ENCODE measurements at places on chromosomes 3 and 15. TPM values are rescaled to one million over a fixed set of nuclear protein-coding genes. Genes with fewer than 3 reads are reported as not detected.

DNA sequence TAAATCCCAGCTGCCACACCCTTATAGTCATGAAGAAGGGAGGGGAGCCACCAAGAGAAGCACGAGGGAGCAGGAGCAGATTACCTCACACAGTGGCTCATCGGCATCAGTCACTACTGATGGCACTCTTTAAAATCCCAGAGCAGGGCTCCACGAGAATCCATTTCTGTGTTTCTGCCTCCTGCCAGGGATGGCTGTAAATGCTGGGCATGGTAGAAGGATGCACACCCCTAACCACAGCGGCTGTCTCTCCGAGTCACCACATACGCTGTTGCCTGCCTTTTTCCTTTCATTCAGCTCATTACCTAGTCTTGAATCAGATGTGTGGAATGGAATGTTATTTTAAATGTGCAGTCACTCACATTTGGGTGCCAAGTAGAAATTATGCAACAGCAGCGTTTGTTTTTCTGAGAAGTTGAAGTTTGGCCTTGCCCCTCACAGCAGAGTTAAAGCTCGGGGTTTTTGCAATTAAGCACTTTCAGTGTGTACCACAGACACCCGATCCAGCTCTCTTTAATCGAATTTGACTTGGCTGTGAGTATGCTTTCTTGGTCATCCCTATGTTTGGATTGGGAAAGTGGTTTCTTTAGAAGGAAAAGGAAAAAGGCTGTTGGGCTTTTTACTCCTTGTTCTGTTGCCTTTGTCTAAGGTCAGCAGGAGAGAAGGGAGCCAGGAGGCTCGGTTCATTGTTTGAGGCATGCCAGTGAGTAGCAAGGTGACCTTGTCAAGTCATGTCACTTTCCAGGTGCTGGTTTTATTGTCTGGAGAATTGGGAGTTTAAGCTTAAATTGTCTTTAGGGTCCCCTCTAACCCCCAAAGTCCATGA, 284.2 kb upstream of the TPM1 start:
- peaks cover 55% of the 10 kb centered on the region for H3K36me3 ChIP-seq
- no peaks in the 10 kb centered on the region for H3K27me3 ChIP-seq
- H3K4me1 ChIP-seq = peaks cover 21% of the 10 kb centered on the region
- H3K27ac ChIP-seq = peak overlapping the region; percentile 76
- DNase-seq = no peak

DNA sequence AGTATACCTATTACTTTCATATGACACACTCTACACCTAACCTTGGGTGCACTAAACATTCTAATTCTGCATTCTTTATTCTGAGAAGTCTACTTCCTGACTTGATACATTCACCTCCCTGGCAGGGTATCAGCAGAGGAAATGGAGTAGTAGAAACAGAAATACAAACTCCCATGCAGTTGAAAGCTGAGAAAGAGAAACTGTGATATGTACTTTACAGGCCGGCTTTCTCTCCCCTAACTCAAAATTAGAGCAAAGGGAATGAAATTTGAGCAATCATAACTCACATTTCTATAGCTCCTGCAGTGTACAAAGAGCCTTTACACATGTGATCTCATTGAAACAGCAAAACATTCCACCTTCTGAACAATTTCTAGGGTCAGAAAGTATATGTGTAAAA, 135.5 kb upstream of the COL8A1 start:
- no peak overlapping the region for H3K4me3 ChIP-seq
- no peak overlapping the region for H3K27ac ChIP-seq
- H3K27me3 ChIP-seq = no peaks in the 10 kb centered on the region
- peaks cover 4% of the 10 kb centered on the region for H3K4me1 ChIP-seq
- H3K36me3 ChIP-seq = no peaks in the 10 kb centered on the region

- H3K36me3 ChIP-seq = no peaks in the 10 kb centered on the region
- H3K4me1 ChIP-seq = no peaks in the 10 kb centered on the region
- H3K4me3 ChIP-seq = no peak overlapping the region
- H3K27ac ChIP-seq = no peak overlapping the region
Observed at GRCh38 chr3:127985216-127985615, 67.0 kb upstream of the SEC61A1 start.

DNA sequence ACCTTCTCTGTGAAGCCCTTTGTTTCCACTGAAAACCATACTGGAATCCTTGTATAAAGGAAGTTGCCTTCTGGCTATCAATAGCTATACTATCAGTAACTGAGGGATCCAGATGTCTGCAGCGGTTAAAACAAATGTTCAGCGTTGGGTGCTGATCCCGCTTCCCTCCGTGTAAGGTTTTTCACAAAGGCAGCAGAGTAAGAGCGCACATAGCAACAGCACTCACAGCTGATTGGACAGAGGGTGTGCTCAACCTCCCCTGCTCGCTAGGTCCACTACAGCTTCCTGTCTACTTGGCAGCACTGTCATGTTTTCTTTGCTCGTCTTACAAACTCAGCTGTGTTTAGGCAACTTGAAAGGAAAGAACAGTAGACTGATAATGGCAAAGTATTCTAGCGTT, 27.3 kb downstream of the ATOSA start:
- peaks cover 4% of the 10 kb centered on the region for H3K36me3 ChIP-seq
- H3K4me3 ChIP-seq = no peak overlapping the region
- H3K27ac ChIP-seq = peak overlapping the region; percentile 54
- H3K4me1 ChIP-seq = no peaks in the 10 kb centered on the region
- no peaks in the 10 kb centered on the region for H3K27me3 ChIP-seq

GRCh38 chr3:120765830-120766493, 23.4 kb downstream of the GTF2E1 start:
- H3K4me3 ChIP-seq = no peak overlapping the region
- no peak overlapping the region for H3K27ac ChIP-seq
- no peaks in the 10 kb centered on the region for H3K27me3 ChIP-seq
- peaks cover 5% of the 10 kb centered on the region for H3K36me3 ChIP-seq
- no peaks in the 10 kb centered on the region for H3K4me1 ChIP-seq
- no peak for DNase-seq

GRCh38 chr3:56825567-56826438, 24.1 kb upstream of the ARHGEF3 start:
- no peak overlapping the region for H3K27ac ChIP-seq
- H3K27me3 ChIP-seq = no peaks in the 10 kb centered on the region
- H3K4me1 ChIP-seq = peaks cover 17% of the 10 kb centered on the region

DNA sequence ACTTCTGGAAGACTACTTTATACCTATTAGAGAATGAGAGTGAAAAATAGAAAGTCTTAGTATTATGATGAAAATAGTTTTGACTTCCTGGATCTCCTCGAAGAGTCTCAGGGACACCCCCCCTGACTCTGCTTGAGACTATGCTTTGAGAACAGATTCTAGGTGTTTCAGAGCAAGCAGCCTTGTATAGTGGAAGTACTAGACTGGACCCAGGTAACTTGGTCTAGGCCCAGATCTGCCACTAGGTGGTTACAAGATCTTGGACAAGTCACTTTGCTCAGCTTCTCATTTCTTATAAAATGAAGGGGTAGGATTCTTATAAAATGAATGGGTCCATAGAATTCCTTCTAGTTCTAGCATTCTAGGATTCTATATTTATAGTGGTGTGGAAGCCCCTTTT, 9.1 kb downstream of the ABHD5 start:
- H3K27ac ChIP-seq = no peak overlapping the region
- H3K4me1 ChIP-seq = no peaks in the 10 kb centered on the region
- H3K4me3 ChIP-seq = no peak overlapping the region
- H3K36me3 ChIP-seq = peaks cover 18% of the 10 kb centered on the region
- no peaks in the 10 kb centered on the region for H3K27me3 ChIP-seq
- peak; percentile 56 for DNase-seq

GRCh38 chr3:127325629-127325961, 37.7 kb upstream of the PRR20G start:
- H3K27ac ChIP-seq = no peak overlapping the region
- no peak for DNase-seq
- no peaks in the 10 kb centered on the region for H3K4me1 ChIP-seq
- H3K4me3 ChIP-seq = no peak overlapping the region
- H3K27me3 ChIP-seq = no peaks in the 10 kb centered on the region
- no peaks in the 10 kb centered on the region for H3K36me3 ChIP-seq

DNA sequence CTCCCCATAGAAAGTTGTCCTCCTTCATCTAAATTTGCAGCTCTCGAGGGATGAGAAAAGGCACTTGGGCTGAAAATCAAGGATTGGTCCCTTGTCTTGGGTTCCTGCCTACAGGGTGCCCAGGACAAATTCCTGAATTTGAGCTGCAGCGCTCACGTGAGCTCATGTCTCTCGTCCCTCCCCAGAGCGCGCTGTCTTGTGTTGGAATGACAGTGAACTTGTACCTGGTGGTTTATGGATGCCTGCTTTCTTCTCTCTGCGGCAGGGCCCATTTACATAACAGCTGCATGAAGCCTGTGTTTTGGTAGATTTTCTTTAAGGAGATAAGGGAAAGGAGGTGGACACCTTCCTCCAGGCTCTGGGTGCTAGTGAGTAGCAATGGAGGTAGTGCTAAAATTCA, 4.3 kb downstream of the RYR3 start:
- peaks cover 51% of the 10 kb centered on the region for H3K27me3 ChIP-seq
- no peak for DNase-seq
- H3K27ac ChIP-seq = no peak overlapping the region
- H3K4me1 ChIP-seq = peaks cover 5% of the 10 kb centered on the region
- H3K36me3 ChIP-seq = no peaks in the 10 kb centered on the region

DNA sequence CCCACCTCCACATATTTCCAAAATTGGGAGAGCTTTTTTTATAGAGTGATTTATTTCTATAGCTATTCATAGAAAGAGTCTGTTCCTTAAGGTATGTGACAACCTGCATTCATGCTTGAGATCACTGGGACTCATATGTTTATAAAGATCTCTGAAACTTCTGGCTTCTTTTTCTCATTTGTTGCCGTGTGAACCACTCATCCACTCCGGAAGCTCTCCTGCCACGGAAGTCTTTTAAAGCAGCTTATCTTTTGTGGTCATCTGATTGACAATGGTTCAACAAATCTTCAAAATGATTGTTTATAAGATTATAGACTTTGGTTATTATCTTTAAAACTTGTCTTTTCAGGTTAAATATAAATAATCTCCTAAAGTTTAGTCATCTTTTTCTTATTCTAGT, 260.5 kb downstream of the C3orf38 start:
- no peak overlapping the region for H3K27ac ChIP-seq
- no peak for DNase-seq
- H3K36me3 ChIP-seq = no peaks in the 10 kb centered on the region
- no peaks in the 10 kb centered on the region for H3K27me3 ChIP-seq
- H3K4me1 ChIP-seq = no peaks in the 10 kb centered on the region

DNA sequence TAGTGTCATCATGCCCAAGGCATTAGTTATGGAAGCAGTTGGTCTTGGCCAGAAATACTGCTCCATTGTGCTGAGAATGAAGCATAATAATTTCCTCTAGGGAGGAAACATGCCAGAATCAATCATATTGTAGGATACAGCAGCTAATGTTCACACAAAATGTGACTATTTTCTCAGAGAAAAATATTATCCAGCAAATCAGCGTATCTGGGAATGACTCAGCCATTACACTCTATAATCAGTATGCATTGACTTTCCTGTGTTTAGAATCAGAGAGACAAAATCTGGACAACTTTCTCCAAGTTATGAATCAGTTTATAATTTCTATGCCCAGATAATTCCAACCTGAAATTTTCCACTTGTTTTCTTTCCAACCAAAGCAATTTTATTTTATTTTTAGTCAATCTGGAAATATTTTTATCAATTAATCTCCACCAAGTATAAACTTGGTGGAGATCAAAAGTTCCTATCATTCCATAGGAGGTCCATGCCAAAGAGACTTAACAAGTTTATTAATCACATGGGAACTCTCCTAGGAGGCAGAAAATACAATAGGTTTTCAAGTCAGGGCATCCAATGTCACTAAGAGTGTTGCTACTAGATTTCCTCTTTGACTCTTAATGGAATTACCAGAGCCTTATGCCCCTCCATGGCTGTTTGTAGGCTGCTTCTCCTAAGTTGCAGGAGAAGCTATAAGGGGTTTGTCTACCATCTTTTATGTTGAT, 36.4 kb downstream of the SUCNR1 start:
- no peak overlapping the region for H3K4me3 ChIP-seq
- no peaks in the 10 kb centered on the region for H3K36me3 ChIP-seq
- no peak overlapping the region for H3K27ac ChIP-seq
- H3K27me3 ChIP-seq = peaks cover 14% of the 10 kb centered on the region
- peaks cover 6% of the 10 kb centered on the region for H3K4me1 ChIP-seq

GRCh38 chr15:66071160-66071920, 182.2 kb downstream of the MEGF11 start:
- H3K36me3 ChIP-seq = no peaks in the 10 kb centered on the region
- H3K4me1 ChIP-seq = no peaks in the 10 kb centered on the region
- DNase-seq = peak; percentile 36

GRCh38 chr3:125479091-125479490, 40.9 kb downstream of the SNX4 start:
- H3K4me1 ChIP-seq = no peaks in the 10 kb centered on the region
- H3K36me3 ChIP-seq = peaks cover 66% of the 10 kb centered on the region
- no peak overlapping the region for H3K27ac ChIP-seq
- no peaks in the 10 kb centered on the region for H3K27me3 ChIP-seq

GRCh38 chr15:71800190-71800589, 10.2 kb upstream of the NR2E3 start:
- no peaks in the 10 kb centered on the region for H3K27me3 ChIP-seq
- no peaks in the 10 kb centered on the region for H3K36me3 ChIP-seq
- H3K27ac ChIP-seq = no peak overlapping the region
- no peaks in the 10 kb centered on the region for H3K4me1 ChIP-seq

DNA sequence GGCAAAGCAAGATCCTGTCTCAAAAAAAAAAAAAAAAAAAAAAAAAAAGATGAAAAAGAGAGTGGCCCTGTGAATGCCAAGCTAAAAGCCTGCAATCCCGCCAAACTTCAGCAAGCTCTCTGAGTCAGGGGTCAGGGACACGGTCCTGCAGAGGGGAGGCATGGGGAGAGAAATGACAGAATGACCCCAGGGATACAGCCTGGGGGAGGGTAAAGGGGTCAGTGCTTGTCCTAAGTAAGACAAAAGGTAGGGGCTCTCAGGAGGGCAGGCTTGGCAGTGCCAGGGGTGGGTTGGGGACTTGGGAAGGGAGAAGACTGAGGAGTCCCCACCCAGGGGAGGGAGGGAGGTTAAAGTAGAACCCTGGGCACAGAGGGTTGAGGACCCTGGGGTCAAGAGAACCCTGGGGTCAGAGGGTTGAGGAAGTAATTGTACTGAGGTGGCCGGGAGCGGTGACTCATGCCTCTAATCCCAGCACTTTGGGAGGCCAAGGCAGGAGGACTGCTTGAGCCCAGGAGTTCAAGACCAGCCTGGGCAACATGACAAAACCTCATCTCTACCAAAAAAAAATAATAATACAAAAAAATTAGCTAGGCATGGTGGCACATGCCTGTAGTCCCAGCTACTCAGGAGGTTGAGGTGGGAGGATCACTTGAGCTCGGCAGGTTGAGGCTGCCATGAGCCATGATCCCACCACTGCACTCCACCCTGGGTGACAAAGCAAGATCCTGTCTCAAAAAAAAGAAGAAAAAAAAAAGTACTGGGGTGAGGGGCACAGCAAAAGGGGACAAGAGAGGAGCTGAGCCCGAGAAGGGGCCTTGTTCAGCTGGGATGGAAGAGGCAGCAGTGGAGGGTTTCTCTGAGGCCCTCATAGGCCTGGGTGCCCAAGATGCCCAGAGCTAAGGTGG, 5.2 kb upstream of the SEMA3B start:
- peaks cover 4% of the 10 kb centered on the region for H3K36me3 ChIP-seq
- H3K4me1 ChIP-seq = peaks cover 12% of the 10 kb centered on the region
- no peaks in the 10 kb centered on the region for H3K27me3 ChIP-seq
- no peak for DNase-seq

The MED12L gene
- 16.6 TPM for total RNA-seq

The CCR9 gene
- not detected for total RNA-seq

The TLR9 gene
- not detected for total RNA-seq

The CHL1 gene
- 4.0 TPM for total RNA-seq

The OXTR gene
- total RNA-seq = 10.6 TPM

Measured in endodermal cell (in vitro differentiated cells).